ENCODE measurements at places on chromosomes 3 and 15.
A peak's percentile ranks its signal among the peaks of the same experiment; 100 is the strongest.

DNA sequence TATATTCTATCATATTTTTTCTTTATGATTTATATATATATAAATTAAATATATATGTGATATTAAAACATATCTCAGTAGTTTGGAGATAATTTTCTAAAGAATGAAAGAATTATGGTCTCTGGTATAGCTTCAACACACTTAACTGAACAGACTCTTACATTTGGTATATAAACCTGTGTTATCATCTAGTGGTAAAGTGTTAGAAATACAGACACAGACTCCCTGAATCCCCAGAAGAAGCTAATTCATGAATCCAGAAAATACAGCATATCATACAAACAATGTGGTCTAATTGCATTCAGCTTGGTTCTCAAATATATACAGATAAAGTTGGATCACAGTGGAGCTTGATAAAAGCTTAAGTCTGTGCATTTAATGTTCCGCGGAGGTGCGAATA lies 1100.4 kb downstream of the ROBO2 start:
- no peak for DNase-seq

- no peak for DNase-seq
These were observed 8.4 kb downstream of the NBEAL2 start for GRCh38 chr3:46987743-46988401.

- no peak for DNase-seq
These were observed 579.0 kb downstream of the MFSD1 start for GRCh38 chr3:159380891-159381290.

GRCh38 chr3:70137366-70137765 lies 137.8 kb downstream of the SAMMSON start:
- no peak for DNase-seq

DNA sequence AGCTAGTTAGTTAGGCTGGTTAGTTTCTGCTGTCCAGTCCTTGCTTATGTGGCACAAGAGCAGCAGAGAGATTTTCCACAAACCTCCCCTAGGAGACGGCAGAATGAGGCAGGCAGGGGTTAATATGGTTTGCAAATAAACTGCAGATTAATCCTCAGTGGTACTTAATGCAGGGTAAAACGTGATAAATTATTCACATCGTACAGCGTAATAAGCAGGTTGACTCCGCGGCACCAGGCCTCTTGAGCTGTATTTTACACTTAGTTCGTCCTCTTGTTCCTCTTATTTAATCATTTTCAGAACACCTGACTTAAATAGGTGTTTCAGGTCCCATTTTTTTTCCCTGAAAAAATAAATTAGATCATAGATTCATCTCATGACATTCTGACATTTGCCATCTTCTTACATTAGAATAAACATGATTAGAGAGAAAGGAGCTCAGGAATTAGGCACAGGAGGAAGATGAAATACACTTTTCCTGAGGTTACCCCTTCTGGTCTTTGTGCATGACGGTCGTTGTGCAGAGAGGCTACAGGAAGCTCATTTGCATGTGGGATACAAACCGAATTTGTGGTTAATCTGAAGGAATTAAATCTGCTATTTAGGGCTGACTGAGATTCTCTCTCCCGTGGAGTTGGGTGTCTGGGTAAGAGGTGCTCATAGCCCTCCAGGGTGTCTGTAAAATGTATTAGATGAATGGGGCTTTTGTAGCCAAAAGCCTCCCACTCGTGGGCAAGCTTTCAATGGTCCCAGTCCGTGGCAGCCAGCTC lies 27.1 kb upstream of the VPS8 start:
- peak; percentile 38 for DNase-seq

- DNase-seq = no peak
These were observed 47.9 kb downstream of the TLE3 start for GRCh38 chr15:70049701-70050301.

DNA sequence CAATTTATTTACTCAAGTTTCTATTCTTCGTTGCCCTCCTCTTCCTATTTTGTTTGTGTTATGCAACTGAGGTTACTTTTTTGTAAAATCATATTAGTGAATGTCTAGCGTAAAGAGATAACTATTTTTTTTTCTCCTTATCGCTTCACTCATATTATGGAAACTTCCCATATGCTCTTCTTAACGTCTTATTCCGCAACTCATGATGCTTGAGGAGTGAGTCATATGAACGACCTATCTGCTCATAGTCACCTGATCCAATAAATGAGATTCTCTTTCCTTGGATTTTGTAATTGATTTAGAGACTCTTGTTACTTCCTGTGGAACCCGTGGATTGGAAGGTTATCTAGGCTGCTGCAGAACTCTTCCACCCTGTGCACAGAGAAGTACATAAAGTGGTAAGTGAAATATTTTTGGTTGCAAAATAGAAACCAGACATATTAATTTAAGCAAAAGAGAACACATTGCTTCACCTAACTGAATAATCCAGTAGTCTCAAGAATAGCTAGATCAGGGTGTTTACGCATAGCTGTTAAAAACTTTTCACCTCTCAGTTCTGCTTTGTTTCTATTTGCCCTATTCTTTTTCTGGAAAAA lies 719.3 kb upstream of the SGO1 start:
- no peak for DNase-seq

DNA sequence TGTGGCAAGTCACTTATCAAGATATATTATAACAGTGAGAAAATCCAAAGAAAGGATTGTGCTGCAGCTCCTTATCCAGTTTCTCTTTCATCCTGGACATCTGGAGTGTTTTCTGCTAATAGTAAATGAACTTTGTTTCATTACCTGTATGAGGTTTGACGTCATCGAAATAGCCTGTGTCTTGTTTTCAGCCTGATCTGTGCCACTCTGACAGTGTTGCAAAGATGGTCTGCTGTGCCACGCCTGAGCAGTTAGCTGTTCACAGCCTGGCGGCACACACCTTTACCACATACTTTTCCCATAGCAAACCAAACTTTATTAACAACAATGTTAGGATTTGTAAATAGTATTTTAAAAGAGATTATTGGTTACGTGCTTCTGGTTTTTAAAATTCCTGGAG lies 34.0 kb downstream of the YEATS2 start:
- DNase-seq = no peak

DNA sequence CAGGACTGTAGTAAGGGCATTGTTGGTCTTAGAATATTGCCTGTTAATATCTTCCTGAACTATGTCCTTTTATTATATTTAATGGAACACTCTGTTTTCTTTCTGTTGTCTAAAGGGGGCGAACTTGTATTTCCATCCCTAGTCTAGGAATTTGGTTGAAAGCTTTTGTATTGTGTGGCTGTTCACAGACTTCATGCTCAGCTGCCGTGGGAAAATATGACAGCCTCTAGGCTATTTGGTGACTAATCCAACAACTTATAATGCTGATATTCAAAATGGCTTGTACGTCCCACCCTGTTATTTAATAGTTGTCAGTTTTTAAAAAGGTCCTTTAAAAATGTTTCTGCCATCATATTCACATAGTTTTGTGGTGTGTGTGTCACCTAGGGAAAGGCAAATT lies 202.6 kb downstream of the KLHL25 start:
- DNase-seq = peak; percentile 91

GRCh38 chr15:57037548-57037947 lies 119.1 kb downstream of the TCF12 start:
- no peak for DNase-seq

Measured in fibroblast of skin of scalp (primary cell).